ENCODE measurements at places on chromosomes 12 and 14.

DNA sequence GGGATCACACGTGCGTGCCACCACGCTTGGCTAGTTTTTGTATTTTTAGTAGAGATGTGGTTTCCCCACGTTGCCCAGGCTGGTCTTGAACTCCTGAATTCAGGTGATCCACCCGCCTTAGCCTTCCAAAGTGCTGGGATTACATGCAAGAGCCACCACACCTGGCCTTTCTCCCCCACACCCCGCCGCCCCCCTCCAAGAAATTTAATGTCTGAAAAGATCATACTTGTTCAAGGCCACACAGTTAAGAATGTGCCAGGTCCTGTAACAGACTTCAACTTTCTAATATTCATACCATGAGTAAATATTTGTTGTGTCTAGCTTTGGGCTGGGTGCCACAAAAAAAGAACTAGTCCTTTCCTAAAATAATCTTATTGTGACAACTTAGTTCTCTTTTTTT, 9.1 kb downstream of the GATC start:
- DNase-seq, result no peak

DNA sequence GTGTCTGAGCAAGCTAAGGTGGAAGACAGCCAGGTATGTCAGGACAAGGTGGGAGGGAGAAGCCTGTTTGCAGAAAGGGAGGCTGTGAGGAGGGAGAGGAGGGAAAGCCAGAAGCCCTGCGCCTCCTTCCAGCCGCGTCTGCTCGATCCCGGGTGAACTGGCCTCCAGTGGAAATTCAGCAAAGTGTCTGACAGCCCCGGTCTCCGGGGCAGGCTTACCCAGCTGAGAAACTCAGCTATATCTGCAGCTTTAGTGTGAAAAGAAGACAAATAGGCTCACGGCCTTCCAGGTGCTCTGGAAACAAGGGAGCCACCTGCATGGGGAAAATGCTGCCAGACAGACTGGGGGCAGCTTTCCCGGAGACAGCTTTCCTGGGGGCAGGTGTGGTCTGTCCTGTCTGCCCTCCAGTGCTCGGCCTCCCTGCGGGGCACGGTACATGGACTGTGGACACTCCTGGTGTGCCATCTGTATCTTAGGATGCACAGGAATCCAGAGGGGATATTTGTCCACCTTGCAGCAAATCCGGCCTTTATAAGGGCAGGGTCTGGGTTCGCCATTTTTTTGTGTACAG, 6.3 kb downstream of the RFLNA start:
- no peak for DNase-seq

DNA sequence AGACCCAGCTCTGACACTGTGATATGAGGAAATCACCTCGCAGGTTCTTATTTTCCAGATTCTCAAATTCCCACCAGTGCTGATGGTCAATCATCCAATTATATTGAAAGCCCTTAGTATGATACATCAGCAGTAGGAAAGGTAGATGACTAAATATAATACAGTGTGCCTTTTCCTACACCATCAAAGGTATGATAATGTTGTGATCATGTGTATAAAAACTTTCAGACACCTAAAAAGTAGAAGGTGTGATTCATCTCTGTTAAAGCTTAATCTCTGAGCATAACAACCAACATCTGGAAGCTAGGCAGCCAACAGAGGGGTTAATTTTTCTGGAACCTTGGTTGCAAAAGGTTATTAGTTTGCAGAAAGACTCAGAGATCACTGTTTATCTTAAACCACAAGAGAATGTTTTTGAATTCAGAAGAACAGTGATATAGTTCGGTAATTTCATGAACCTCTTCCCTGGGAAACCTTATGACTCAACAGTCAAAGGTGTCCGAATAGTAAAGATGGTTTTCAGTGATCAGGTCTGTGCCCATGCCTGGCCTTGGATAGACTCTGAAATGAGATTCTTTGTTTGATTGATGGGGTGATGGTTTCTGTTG, 122.5 kb downstream of the ETV6 start:
- no peak for DNase-seq

DNA sequence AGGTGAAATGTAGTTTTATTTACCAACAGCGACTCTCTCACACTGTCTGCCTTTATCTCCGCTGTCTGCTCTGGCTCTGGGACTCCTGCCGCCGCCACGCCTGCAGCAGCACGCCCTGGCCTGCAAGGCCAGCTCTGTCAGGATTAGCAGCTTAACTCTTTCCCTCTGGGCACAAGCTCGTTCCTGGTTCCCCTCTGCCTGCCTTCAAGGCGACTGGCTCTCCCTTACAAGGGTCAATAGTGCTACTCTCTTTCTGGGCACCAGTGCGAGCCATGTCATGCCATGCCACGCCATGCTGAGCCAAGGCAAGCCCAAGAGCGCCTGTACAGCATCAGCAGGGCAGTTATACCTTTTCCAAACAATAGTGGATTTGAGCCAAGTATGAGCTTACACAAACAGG, 3.6 kb upstream of the CLEC2B start:
- no peak for DNase-seq

- no peak for DNase-seq
Observed at GRCh38 chr12:47753021-47754001, 5.4 kb downstream of the RAPGEF3 start.

DNA sequence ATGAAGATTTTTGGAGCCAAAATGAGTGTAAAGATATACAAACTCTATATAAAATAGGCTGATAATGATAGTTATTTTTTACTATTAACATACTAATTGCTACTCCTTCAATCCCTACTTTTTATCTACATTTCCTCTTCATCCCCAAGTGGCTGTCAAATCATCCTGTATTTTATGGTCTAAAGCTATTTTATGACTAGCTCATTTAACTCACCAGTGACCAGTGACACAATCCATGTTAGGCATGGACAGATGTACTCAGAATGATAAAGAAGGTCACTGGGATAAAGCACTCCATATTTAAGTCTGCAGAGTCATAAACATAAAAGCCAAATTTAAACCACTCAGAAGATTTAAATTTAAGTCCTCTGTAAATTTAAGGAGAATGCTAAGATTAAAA, 183.0 kb downstream of the MED13L start:
- DNase-seq, result no peak

- peak; percentile 30 for DNase-seq
Observed at GRCh38 chr12:1634590-1635191, 5.7 kb downstream of the WNT5B start.

DNA sequence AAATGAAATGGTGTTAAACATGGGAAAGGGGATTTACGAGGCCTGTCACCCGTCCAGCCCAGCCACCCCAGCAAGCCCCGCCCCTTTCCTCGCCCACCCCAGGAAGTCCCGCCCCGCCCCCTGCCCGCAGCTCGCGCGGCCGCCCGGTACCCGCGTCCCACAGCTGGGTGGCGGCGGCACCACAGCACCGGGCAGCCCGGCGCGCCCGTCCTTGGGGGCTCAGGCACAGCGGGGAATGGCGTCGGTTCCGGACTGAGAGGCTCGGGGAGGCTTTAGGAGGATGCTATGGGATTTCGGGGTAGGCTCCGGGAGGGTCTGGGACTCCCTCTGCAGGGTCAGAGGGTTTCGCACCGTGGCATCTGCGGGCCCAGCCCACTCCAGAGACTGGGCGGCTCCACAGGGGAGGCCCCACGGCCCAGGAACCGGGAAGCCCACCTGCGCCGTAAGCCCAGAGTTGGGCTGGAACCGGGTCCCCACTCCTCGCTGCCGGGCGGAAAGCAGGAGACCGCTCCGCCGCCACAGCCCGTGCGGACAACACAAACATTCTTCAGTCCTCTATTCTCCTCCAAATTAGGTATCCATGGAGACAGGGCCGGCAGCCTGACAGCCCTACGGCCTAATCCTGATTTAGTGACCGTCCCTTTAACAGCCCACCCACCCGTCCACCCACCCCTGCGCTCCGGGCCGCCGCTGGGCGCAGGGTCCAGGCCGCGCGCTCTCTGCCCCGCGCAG, 1.4 kb downstream of the FIGNL2 start:
- no peak for DNase-seq

GRCh38 chr12:108815875-108816594, 41.3 kb downstream of the SSH1 start:
- no peak for DNase-seq

GRCh38 chr14:22926316-22926715, 2.9 kb downstream of the PRMT5 start:
- DNase-seq, result peak; percentile 75

- no peak for DNase-seq
Observed at GRCh38 chr12:102948941-102949352, 8.5 kb upstream of the ASCL1 start.
